ENCODE measurements at places on chromosomes 3 and 15. TPM values are rescaled to one million over a fixed set of nuclear protein-coding genes. Genes with fewer than 3 reads are reported as not detected.

The SLC28A2 gene
- total RNA-seq: 2.6 TPM

The SLCO3A1 gene
- total RNA-seq: 13.4 TPM

DNA sequence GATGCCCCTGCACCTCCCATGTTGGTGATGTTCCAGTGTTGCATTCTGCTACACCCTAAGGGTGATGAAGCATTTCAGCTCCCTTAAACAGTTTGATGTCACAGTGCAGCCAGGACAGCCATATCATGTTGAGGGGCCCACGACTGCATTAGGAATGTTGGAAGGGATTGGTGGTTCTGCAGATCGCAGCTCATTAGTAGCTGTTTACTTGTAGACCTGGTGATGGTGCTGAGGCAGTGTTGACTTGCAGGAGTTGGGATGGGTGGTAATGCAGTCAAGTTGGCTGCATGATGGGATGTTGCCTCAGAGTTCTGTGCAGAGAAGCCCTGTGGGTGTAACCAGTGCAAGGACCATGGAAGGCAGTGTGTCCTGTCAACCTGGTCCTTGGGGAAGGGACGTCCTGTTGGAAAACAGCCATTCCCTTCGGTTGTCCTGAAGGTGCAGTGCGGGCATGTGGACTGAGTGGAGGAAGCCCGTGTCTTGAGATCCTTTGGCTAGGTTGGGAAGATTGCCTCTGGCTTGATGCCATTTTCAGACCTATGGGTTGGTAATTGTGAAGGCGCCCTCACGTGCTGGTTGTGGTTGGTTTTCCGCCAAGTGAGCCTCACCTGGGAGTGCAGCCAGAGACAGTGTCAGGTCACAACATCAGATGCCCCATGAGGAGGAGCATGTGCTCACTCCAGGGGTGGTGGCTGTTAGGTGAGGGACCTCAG, 100.7 kb downstream of the SNRPN start:
- no peak for DNase-seq

DNA sequence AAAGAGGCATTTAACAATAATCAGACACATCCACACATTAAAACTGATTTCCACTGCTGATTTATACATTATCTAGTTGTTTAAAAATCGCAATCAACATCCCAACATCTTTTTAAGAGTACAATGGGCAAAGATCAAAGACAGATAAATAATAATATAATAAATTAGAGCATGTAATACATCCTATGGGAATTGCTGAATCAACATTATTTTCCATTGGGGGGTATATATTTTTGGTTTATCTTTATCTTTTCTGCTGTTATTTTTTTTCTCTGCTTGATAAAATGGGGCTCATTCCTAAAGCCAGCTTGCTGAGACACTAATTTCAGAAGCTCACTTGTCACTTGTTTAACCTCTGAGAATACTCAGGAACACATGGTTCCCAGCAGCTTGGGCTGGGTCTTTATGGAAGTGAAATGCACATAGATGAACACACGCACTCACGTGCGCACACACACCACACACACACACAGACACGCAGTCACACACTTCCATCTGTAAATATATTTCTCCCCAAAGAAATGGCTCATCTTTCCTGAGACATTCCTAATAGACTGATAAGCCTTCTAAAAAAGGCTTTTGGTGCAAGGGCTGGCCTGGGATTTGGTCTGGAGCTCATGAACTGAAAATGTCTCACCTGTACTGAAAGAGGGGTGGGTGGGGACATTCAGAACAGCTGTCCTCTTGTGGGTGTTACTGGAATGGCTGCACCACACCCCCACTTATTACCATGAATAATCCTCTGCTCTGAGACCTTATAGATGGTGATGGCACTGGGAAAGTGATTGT, 3.5 kb upstream of the PPIB start:
- no peak for DNase-seq

GRCh38 chr15:49082960-49083359, 36.7 kb upstream of the SECISBP2L start:
- no peak for DNase-seq

- DNase-seq: no peak
Measured at GRCh38 chr3:113279686-113280085, 68.3 kb downstream of the BOC start.

- DNase-seq: no peak
Measured at GRCh38 chr15:60656041-60656440, 177.1 kb upstream of the ICE2 start.

DNA sequence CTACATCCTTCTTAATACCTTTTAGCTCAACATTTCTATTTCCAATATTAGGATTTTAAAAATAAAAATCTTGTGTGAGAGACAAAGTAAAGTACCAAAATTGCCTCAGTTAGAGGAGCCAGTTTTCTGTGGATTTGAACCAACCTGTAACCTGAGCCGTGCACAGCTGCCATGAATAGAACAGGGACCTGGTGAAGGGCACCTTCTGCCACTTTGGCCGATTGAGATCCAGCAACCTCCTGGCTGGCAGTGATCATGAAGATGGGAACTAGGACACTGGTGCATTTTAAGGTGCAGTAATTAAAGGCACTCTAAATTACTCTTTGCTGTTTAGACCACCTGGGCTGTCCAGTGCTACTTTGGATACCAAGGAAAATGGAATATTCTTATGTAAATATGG, 34.3 kb upstream of the TRAK1 start:
- no peak for DNase-seq

GRCh38 chr3:112134335-112135124, 1.5 kb upstream of the GCSAM start:
- DNase-seq: no peak
